ENCODE measurements at places on chromosomes 7 and 10.

DNA sequence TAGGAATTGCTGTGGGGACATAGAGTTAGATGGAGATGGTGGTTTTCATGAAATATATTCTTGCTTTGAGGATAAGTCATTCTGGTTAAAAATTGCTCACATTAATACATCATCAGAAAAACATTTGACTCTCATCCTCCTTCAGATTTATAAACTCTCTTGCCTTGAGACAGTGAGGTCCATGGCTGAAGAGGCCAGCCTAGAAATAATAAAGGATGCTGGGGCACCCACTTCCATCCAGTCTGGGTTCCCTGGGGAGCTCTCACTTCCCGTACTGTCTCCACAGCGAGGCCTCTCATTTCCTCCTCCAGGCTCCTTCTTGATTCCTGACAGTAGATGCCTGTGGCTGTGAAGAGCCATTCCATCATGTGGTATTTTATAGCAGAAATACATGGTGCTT is 73.3 kb upstream of the PRKG1 start:
- no peak for DNase-seq

- no peak for DNase-seq
These were observed 44.6 kb downstream of the VIM start for GRCh38 chr10:17272648-17273047.

DNA sequence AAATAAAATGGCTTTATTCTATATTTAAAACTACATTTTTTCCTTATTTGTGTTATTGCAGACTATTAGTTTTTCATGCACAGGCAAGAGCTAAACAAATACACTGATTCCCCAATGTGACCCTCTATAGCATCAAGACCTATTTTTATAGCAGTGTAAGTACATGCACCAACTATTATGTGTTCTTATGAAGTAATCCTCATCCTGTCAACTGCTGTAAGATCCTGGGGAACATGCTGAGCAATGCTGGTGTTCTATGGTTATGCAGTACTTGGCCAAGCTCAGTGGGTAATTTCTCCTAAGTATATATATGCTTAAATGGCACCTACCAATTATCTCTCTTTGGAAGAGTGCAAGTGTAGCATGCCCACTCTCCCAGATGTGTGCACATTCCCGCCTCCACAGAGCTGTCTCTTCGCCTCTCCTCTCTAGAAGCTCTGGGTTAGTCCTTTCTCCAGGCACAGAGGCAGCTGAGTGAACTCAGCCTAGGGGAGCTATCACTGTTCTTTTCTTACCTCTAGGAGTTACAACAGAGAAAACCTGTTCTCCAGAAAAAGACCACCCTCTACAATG is 428.8 kb downstream of the KCNMA1 start:
- DNase-seq: no peak

GRCh38 chr10:96172666-96173065 is 42.6 kb downstream of the ZNF518A start:
- DNase-seq: no peak

- no peak for DNase-seq
These were observed 96.5 kb downstream of the TACC2 start for GRCh38 chr10:122085423-122085911.

- no peak for DNase-seq
These were observed 112.1 kb downstream of the LMBR1 start for GRCh38 chr7:156780724-156781455.

DNA sequence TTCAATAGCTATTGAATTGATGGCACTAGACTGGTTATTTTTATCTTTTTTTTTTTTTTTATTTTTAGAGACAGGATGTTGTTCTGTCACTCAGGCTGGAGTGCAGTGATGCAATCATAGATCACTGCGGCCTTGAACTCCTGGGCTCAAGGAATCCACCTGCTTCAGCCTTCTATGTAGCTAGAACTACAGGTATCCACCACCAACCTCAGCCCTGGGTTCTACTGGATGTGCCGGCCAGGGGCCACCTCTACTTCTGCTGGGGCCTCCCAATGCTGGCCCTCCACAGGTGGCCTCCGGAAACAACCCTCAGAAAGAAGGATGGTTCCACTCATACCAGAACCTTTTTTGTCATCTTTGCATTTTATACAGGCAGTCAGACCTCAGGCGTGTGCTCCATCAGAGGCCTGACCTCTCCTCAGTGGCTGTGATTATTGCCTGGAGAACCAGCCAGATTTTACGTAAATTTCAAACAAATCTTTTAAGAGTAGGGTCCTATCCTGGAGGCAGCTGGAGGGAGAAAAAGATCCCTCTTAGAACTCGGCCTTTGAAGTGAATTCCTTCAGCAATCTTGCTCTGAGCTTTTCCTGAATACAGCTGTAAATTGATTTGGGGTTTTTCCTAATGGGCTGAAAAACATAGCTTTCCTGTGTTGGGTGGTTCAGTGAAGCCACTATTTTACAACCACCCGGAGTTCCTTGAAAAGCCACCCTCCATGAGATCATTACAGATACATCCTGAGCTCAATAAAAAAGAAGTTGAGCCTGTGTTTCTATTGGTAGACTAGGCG is 110.0 kb downstream of the SPAG6 start:
- no peak for DNase-seq

- DNase-seq: no peak
These were observed 303.6 kb downstream of the GPAM start for GRCh38 chr10:111879969-111880368.

DNA sequence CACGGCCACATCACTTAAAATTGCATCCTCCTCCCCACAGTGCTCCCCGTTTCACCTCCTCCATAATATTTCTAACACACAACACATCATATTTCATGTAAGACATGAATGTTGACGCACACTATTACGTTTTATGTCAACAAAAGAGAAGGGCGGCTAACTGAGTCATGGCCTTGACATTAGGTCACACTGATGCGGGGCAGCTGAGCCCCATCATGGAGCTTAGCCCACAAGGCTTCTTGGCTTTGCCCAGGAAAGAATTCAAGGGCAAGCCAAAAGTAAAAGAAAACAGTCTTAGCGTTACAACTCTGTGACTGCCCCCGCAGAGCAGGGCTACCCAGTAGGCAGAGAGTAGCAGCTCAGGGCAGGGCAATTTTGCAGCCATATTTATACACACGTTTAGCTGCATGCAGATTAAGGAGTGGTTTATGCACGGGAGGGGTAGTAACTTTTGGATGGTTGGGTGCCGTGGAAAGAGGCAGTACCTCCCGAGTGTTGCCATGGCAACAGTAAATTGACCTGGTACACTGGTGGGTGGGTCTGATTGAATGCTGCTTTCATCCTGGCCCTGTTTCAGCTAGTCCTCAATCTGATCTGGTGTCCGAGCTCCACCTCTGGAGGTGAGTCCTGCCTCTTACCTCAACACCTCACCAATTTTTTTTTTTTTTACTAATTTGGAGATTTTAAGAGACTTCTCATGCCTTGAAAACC is 156.2 kb upstream of the FRMD4A start:
- no peak for DNase-seq

DNA sequence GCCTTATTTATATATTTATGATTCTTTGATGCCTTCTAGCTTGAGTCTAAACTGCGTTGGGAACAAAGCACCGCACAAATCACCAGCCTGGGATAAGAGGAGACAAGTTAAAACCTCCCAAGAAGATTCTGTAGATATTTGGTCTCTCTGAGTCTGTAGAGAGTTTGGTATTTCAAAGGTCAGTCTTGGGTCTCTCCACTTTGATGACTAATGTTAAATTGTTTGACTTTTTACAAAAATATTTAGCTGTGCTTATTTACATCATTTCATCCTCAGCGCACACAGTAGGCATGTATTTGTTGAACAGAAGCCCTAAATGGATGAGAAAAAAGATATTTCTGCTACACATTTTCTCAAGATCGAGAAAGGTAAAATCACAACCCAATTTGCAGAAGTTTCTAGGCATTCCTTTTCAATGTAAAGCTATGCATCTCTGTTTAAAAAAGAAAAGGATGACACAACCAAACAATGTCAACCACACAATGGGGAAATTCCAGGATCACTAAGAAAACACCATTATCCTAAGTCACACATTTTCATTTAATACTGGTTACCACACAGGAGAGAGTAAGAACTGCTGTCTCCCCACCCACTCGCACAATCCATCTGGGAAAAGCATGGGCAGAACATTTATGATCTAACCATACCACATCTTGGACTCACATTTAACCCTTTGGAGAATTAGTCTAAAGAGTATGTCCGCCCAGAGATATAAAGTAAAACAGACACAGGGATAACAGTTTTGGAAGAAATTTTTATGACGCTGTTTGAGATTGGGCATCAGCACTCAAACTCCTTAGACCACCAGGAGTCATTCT is 4.4 kb downstream of the CDK6 start:
- DNase-seq: no peak

GRCh38 chr7:91778416-91778815 is 102.1 kb downstream of the MTERF1 start:
- no peak for DNase-seq

GRCh38 chr10:5888351-5888750 is 1.3 kb downstream of the ANKRD16 start:
- DNase-seq: no peak

DNA sequence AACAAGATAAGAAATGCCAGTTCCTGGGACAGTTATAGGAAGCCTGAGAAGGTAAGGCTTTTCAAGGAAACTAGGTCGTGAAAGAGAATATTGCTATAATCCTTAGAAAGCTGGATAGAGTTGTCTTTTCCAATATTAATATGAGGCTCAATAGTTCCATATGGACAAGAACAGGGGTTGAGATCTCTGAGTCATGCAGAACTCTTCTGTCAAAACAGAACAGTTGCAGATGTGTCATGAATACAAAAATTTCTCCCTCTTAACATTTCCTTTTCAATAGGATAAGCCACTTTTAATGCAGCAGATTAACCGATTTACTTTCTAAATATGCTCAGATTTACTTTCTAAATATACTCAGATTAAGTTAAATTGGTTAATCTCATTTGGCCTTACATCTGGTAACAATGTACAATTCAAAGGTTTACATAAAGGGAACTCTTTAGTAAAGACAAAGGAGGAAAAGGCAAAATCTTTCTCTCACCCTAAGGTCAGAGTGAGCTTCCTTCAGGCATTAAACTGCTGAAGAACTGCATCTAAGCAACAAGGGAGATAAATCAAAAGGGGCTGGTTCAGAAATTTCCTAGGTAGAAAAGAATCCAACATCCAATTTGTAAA is 104.7 kb upstream of the PCDH15 start:
- no peak for DNase-seq

DNA sequence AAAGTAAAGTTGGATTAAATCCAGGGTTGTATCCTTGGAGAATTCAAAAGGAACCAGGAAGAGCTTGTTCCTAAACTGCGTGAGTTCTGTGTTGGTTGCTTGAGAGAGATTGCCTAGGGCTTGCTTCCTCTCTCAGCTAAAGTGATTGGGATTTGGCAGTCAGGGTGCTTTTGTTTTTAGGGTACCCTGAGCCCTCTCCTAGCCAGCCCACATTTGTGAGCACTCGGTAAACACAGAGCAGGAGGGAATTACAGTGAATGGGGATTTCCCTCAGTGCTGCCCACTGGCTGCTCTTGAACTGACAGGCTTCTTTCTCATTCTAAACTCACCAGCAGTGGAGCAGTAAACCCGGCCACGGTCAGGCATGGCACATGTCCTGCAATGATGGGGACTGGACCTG is 146.9 kb downstream of the TPST1 start:
- no peak for DNase-seq

- no peak for DNase-seq
These were observed 137.3 kb downstream of the CELF2 start for GRCh38 chr10:11154849-11155498.

GRCh38 chr7:150898475-150899011 is 46.2 kb downstream of the AOC1 start:
- no peak for DNase-seq

DNA sequence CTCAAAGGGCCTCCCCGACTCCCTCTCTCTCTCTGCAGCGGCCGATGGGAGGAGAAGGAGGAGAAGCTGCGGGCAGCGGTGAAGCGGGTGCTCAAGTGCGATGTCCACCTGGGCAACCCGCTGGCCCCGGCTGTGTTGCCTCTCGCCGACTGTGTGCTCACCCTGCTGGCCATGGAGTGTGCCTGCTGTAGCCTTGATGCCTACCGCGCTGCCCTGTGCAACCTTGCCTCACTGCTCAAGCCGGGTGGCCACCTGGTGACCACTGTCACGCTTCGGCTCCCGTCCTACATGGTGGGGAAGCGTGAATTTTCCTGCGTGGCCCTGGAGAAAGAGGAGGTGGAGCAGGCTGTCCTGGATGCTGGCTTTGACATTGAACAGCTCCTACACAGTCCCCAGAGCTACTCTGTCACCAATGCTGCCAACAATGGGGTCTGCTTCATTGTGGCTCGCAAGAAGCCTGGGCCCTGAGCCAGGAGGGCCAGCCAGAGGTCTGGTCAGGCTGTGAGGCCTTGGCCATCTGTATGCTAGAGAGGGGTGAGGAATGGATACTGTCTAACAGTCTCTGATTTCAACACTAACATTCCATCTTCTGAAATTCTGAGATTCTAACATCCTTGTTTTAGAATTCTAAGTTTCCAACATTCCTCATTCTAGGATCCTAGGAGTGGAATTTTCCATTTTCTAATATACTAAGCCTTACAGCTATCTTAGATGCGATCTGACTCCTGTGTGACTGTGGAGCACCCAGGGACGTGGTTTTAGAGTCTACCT is 3.6 kb downstream of the INMT start:
- no peak for DNase-seq

- DNase-seq: no peak
These were observed 52.0 kb downstream of the TSPAN15 start for GRCh38 chr10:69503001-69503895.

- no peak for DNase-seq
These were observed 314.6 kb downstream of the FRMD4A start for GRCh38 chr10:14016011-14016536.

DNA sequence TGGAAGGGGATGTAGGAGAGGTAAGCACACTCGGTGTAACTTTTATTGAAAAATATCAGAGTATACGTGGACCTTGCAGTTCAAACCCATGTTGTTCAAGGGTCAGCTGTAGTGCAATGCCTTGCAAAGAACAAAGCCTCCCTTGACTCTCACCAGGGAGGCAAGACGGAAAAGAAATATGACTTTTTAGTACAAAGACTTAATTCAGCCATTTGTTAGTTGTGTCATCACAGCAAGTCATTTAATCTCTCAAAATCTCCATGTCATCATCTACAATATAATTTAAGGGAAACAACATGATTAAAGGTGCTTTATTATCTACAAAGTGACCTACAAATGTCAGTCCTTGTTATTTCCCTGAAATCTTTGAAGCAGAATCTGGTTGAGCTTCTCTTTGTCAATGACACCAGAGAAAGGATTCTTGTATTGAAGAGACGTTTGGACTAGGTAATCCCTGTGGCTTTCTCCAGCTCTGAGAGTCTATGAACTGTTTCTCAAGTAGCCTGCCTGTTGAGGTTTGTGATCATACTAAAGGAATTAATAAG is 502.8 kb downstream of the REEP3 start:
- DNase-seq: no peak

GRCh38 chr10:46548498-46549090 is 7.9 kb downstream of the GPRIN2 start:
- no peak for DNase-seq

- no peak for DNase-seq
These were observed 109.2 kb downstream of the PIP4K2A start for GRCh38 chr10:22605168-22605567.

- DNase-seq: no peak
These were observed 56.1 kb downstream of the ATAD1 start for GRCh38 chr10:87761892-87762291.

GRCh38 chr7:70392256-70392876 is 739.6 kb upstream of the GALNT17 start:
- no peak for DNase-seq
